HS-5 (cell line): ENCODE measurements at places on chromosomes 4 and X.

DNA sequence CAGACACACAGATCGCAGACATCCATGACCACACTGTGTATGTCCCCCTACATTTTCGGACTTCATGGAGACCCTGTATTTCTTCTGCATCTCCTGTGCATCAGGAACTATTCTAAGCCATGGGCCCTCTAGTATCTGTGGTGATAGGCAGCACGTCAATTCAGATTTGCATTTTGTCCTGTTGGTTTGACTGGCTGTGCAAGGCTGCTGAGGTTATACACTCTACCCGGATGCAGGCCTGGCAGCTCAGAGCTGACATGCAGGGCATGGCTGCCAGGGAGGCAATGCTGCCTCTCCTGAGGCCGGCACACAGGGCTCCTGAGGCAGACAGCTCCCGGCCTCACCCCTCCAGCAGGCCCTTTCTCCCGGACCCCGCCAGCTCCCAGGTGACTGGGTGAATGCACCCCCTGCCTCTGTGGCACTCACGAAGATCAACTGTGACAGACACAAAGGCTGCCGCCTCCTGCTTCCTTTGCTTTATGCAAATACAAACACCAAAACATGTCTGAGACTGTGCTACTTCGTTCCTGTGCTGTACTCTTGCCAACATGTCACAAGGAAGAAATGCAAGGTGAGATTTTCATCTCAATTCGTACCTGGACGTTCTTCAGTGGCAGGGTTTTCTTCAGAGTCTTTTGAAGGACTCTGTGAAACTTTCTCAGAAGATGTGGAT, 51.0 kb downstream of the NSG1 start:
- DNase-seq: no peak

DNA sequence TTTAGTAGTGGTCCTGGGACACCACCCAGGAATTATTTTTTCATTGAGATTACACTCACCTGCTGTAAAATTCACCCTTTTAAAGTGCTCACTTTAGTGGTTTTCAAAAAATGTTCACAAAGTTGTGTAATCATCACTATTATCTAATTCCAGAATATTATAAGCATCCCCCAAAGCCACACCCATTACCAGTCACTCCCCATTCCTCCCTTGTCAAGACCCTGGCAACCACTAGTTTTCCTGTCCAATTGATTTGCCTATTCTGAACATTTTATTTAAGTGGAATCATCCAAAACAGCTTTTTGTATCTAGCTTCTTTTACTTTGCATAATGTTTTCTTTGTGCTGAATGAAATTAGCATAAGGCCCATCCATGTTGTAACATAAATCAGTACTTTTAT, 12.7 kb upstream of the CXCL6 start:
- no peak for DNase-seq

- DNase-seq: no peak
Observed at GRCh38 chrX:123155327-123155726, 28.8 kb upstream of the GRIA3 start.

- DNase-seq: no peak
Observed at GRCh38 chrX:10457092-10457491, 163.3 kb downstream of the MID1 start.

DNA sequence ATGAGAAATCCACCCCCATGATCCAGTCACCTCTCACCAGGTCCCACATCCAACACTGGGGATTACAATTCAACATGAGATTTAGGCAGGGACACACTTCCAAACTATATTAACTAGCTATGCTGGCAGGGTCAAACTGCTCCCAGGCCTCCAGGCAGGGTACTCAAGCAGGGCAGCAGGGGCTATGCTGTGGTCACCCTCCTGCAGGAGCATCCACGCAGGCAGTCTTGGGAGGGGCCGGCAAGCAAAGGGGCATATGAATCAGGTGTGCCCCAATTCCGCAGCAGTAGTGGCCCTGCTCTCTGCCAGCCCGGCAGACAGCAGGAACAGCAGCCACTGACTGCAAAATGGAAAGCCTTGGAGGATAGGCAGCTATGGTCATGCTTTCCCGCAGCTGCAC, 74.6 kb upstream of the PRDX4 start:
- no peak for DNase-seq

DNA sequence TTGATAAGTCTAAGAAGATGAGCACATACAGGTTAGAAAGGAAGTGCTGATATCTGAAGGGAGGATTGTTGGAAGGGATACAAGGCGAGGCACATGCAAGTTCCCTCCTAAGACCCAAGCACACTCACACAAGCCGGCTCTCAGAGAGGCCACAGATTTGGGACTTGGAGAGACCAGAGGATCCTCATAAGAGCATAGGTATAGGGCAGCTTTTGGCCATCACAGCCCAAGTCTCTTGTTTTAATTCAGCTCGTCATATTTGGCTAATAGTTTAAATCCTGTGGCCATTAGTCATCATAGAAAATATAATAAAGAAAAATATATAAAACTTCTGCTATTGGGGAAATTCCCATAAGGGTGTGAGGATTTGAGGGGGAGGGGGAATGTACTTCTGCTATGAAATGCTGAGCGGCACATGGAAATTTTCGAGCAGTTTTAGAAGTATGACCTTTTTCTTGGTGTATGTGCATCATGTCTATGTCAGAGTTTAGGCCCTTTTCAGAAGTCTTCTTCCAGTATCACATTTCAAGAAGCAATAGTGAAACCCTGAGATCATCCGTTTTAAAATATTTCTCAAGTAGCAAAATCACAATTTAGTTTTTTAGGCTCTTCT, 97.7 kb downstream of the NFKB1 start:
- no peak for DNase-seq

DNA sequence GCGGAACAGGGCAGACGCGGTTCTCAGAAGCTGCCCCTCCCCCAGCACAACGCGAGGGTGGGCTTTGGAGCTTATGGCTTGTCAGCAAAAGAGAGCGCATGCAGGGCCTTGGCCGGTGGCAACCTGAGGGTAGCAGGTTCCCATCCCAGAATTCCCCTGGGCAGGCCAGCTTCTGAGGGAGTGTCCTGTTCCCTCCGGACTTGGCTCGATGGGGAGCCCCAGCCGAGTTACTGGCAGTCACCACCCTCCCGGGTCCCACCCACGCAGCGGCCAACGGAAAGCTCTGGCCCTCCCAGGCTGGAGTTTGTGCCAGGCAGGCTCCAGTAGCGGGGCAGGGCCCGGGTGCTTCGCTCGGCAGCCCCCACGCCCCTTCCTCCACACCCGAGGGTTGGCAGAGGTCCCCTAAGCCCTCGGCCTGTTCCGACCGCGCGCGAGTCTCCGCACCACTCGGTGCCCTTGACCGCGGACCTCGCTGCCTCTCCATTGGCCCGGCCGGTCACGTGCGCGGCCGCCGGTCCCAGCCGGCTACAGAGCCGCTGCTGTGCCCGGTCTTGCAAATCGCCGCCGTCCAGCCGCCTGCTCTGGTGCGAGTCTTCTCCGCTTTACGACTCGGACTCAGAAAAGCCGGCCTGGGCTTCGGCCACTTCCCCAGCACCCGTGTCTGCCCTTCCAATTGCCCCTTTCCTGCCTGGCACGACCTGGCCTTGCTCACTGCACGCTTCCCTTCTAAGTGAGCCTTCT, 20.9 kb upstream of the MTM1 start:
- no peak for DNase-seq

DNA sequence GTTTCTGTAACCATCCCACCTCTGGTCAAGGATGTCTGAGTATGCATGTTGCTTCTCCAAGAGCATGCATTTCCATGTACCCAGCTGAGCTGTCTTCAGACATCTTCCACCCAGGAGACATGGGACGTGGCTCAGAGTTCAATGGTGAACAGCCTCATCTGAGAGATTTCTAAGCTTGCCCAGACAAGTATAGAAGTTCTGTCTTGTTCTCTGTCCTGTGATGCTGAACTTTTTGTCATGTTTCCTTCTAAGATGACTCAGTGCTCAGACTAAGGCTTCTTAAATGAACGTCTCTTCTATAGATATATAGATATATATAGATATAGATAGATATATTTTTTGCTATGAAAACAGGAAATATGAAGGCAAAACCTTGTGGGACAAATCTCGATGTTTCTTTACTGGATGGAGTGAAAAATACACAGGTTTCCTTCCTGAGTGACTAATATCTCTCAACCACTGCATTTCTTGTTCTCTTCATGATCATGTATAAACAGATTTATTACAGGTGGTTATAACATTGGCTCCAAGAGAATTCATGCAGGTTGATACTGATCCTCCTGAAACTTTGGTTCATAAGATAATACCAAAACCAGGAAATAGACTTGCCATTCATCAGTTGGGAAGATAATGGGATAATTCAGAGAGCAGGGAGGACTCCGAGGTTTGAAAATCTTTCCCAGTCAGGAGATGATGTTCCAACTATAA, 168.2 kb downstream of the ZNF518B start:
- DNase-seq: no peak

- DNase-seq: peak; percentile 73
Observed at GRCh38 chr4:53943345-53944085, 120.9 kb downstream of the CHIC2 start.

DNA sequence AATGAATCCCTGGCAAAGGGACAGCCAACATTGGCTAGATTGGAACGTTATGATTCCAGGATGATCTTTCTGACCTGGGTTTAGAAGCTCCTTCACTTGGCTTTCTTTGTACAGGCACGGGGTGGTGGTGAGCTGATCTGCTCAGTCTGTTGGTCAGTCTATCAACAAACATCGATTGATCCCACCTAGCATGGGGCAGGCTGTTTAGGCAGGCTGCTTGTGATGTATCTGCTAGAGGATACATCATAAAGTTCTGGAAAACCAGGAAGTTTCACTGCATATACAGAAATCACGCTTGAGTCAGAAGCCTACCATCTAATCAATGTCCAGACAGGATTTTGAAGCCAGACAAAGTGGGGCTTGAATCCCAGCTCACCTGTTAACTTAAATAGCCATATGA, 6.9 kb downstream of the FRMD7 start:
- DNase-seq: no peak

- no peak for DNase-seq
Observed at GRCh38 chr4:17370818-17371217, 141.1 kb downstream of the QDPR start.

DNA sequence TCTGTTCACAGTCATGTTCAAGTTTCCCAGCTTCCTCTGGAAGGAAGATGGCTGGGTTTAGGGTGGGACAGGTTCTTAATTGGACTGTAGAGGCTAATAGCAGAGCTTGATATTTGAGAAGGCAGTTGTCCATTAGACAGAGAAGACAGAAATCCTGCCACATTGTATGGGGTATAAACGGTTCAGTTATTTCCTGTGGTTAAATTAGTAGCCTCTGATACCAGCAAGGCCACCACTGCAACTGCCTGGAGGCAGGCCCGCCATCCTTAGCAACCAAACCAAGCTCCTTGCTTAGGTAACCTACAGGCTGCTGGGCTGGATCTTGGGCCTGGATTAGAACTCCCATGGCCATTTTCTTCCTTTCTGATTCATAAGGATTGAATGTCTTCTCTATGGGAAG, 1367.0 kb downstream of the PCDH7 start:
- no peak for DNase-seq

DNA sequence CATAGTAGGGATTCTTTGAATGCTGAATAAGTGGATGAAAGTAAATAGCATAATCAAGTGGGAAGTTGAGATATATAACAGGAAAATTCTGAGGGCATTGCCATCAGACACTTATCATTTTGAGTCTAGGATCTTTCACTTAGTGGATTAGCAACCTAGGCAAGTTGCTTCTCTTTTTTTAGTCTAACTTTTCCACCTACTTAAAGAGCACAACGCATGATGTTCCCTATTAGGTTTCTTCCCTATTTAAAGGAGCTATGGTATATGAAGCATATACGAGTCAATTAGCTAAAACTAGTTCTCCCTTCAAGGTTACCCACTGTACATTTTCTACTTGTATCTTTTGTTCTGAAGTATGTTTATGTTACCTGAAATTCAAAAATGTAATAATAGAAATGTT, 67.1 kb upstream of the HS3ST1 start:
- DNase-seq: no peak

- no peak for DNase-seq
Observed at GRCh38 chrX:68794461-68794860, 34.4 kb upstream of the EFNB1 start.

DNA sequence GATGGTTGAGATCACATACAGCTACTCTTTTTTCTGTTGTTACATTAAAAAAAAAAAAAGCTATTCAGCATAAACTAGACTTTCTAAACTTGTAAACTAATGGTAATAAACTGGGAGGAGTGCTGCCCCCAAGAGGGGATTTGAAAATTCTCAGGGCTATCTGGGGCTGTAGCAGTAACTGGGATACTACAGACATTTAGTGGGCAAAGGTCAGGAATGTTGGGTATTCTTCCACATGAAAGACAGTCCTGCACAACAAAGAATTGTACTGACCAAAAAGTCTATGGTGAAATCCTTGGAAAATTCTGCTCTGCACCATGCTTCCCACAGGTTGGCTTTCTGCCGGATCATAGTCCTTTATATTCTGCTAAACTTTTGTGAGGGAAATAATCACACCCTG, 232.6 kb upstream of the BOD1L1 start:
- DNase-seq: no peak

GRCh38 chrX:78307665-78308064, 19.7 kb downstream of the CYSLTR1 start:
- DNase-seq: no peak

- no peak for DNase-seq
Observed at GRCh38 chrX:40298572-40299479, 201.1 kb upstream of the BCOR start.

DNA sequence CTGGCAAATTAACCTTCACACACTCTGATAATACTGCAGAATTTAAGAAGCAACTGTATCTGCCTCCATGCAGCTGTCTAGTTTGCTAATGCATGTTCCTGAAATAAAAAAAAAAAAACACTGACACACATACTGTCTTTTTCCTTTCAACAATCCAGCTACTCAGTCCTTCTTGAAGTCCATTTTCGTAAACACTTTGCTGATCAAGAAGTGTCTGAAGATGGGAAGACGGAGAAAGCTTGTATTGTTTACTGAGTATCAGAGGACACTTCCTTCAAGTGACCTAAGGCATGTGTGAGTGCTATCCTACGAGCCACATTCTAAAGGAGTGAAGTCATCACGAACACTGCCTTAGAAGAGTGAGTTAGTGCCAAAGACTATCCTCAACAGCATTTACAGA, 82.6 kb downstream of the LUZP4 start:
- peak; percentile 29 for DNase-seq
